NCI-H526 treated with DMSO at 0.1 percent for 48 hours (cell line): ENCODE measurements at places on chromosomes 7 and 10.

DNA sequence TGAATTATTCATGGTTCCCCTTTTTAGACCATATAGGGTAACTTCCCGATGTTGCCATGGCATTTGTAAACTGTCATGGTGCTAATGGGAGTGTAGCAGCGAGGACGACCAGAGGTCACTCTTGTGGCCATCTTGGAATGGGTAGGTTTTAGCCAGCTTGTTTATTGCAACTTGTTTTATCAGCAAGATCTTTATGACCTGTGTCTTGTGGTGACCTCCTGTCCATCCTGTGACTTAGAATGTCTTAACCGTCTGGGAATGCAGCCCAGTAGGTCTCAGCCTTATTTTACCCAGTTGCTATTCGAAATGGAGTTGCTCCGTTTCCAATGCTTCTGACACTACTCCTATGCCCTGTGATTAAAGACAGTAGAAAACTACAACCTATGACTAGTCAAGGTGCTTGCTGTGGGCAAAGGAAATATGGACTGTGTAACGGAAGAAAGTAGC lies 18.8 kb upstream of the PAXIP1 start:
- DNase-seq = no peak

DNA sequence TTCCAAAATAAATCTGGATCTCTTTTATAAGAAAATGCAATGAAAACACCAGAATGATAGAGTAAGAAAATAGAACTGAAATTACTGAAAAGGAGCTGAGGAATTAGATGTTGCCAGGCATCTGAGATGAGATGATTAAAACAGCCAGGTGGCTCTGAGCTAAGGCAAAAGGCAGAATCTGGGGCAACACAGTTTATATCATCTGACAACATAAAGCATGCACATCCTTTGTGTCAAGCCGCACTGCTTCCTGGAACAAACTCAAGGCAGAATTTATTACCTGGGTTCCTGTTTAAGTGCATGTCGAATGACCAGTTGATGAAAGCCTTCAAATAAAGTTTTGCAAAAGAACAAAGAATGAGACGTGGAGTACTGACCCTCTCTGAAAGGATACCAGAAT lies 247.0 kb downstream of the SNX10 start:
- no peak for DNase-seq

DNA sequence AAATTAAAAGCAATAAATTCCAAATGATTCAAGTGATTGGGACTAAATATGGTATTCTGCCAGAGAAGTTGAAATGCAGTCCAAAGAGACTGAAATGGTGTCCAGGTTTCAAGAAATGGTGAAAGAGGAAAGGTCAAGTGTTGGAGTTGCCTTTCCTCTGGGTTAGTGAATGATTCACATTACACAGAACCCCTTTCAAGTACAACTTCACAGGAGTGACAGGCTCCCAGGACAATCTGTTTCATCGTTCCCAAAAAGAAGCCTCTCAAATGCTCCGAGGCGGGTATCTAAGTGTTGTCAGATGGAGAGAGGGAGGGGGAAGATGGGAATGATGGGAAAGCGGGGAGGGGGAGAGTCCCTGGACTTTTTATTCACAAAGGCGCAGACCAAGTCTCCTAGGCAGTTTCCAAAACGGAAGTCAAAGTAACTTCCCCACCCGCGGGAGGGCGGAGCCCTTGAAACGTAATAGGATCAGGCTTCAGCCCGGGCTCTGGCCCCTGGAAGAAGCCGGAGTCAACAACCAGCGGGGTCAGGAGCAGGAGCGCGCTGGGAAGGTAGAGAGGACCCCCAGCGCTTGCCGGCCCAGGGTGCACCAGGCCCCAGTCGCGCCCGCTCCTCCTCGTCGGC lies 754 bp downstream of the SLC25A13 start:
- peak; percentile 95 for DNase-seq

DNA sequence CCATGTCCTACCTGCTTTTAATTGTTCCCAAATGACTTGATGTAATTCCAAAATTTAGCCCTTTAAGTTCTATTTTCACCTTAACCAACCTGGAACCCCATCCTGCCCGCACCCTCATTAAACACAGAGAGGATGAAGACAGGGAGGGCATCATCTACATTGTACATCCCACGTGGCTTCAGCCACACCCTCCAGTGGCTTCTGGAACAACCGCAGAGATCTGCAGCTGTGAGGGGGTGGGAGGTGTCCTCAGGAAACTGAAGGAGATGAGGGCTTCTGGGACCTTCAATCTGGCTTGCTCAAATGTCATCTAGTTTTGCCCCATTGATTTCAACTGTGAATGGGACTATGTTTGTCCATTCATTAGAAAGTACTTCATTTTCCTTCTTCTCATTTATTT lies 39.0 kb downstream of the AKR1B1 start:
- no peak for DNase-seq

DNA sequence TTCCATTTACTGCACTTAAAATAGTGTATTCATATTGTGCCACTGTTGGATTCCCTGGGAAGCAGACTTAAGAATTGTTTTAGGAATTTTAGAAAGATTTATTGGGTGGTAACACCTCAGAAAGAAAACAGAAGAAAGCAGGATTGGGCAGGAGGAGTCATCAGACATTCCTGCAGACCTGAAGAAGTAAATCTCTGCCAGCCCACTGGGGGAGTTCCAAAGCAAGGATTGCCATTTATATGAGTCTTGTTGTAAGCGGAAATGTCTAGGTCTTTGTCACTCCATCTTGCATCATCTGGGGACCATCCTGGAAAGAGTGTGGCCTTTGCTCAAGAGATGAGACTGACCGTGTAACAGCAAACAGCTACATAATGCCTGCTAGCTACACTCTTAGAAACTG lies 947.6 kb upstream of the POT1 start:
- DNase-seq = no peak

GRCh38 chr7:142654398-142654797 lies 94.9 kb upstream of the PRSS1 start:
- no peak for DNase-seq
